ENCODE measurements at places on chromosomes 3 and 15.
A peak's percentile ranks its signal among the peaks of the same experiment; 100 is the strongest.

DNA sequence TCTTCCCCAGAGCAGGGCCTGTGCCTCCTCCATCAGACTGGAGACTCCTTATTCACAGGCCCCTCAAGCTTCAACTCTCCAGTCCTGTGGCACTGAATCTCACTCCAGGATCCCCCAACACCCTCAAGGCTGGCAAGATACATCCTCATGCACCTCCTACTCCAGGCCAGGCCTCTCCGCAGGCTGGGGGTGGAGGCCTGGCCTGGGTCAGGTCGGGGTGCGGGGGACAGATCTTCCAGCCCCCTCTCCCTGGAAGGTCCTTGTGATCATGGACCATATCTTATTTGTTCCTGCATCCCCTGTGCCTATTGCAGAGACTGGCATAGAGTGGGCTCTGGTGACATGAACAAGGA, 147.3 kb downstream of the SMAD6 start:
- DNase-seq: no peak

DNA sequence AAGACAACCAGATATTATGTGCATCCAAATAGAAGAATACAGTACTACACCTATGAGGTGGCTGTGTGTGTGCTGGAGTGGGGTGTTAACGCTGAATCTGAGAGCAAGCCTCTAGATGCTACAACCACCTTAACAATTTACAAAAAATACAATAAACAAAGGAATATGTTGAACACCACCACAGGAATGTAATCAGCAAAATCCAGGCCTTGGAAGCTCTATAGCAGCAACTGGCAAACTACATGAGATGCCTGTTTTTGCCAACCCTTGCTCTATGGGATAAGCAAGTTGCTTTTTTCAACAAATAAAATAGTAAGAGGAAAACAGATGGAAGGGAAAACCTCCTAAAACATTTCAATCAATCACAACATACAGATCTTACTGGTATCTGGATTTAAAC, 23.9 kb downstream of the SLTM start:
- DNase-seq: no peak

- DNase-seq: no peak
These were observed 46.0 kb downstream of the MINAR1 start for GRCh38 chr15:79478108-79478507.

- DNase-seq: no peak
These were observed 239.8 kb upstream of the TLE3 start for GRCh38 chr15:70337277-70338186.

- no peak for DNase-seq
These were observed 3.3 kb downstream of the PLA2G4F start for GRCh38 chr15:42152921-42153698.

DNA sequence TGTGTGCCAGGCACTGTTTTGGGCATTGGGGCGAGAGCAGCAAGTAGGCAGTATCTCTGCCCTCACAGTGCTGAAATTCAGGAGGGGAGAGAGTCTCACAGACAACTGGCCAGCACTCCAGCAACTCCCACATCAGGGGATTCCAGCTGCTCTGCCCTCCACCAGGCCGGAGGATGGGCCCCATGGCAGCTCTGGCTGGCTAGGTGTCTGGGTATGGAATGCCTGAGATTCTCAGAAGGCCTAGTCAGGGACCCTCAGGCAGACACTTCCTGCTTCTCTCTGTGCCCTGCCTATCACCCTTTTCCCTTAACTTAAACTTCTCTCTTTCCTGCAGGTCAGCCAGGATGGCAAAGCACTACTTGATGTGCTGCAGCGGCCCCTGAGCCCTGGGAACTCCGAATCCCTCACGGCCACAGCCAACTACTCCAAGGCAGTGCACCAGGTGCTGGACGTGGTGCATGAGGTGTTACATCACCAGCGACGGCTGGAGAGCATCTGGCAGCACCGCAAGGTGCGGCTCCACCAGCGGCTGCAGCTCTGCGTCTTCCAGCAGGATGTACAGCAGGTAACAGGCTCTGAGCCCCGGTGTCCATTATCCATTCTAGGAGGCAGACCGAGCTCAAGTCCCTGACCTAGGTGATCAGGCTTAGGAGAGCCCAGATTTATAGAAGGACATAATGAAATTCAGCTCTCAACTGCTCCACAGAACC, 342.2 kb upstream of the ROPN1 start:
- no peak for DNase-seq

GRCh38 chr3:155870945-155871745, 695 bp downstream of the GMPS start:
- DNase-seq: peak; percentile 14

DNA sequence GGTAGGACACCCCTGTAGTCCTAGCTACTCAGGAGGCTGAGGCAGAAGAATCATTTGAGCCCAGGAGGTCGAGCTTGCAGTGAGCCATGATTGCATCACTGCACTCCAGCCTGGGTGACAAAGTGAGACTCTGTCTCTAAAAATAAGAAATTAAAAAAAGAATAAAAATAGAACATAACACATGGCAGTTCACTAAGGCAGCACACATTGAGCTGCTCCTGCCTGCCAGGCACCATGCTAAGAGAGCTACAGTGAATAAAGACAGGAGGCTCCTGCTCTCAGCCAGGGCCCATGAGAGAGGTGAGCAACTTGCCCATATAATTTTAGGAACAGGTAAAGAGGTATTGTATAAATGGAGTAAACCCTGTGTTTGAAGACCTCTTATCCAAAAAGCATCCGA, 54.3 kb downstream of the EBLN2 start:
- DNase-seq: no peak

DNA sequence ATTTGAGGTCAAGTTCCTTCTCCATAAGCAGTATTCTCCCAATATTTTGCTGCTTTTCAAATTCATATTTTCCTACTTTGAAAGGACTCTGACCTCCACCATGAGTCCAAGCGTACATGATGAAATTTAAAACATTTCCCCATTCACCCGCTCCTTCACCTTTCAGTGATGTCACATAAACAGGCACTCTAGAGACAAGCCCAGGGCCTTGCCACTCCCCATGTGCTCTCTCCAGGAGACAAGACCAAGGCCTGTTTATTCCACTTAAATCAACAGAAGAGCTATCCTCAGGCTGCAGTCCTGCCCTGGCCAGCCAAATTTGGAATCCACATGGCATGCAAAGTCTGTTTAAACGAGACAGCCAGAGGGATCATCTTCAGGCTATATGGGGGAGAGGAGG, 161.5 kb downstream of the ARRDC4 start:
- DNase-seq: no peak

GRCh38 chr15:84638103-84638502, 16.0 kb downstream of the WDR73 start:
- DNase-seq: no peak

- DNase-seq: no peak
These were observed 13.7 kb downstream of the ANXA2 start for GRCh38 chr15:60384053-60384452.

GRCh38 chr3:62562596-62562995, 189.2 kb upstream of the FEZF2 start:
- no peak for DNase-seq

- DNase-seq: no peak
These were observed 19.3 kb upstream of the TMEM42 start for GRCh38 chr3:44842376-44842775.

DNA sequence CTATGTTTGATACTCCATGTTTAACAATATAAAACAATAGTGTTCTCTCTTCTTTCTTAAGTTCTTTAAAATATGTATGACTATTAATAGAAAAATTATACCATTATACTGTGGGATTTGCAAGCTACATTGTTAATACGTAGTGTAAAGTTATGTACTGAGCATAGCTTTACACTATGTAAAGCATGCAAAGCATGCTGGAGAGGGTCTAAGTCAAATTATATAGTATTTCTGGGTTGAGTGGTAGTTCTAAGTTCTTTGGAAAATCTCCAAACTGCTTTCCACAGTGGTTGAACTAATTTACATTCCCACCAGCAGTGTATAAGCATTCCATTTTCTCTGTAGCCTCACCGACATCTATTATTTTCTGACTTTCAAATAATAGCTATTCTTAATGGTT, 253.0 kb downstream of the RAP2B start:
- no peak for DNase-seq

DNA sequence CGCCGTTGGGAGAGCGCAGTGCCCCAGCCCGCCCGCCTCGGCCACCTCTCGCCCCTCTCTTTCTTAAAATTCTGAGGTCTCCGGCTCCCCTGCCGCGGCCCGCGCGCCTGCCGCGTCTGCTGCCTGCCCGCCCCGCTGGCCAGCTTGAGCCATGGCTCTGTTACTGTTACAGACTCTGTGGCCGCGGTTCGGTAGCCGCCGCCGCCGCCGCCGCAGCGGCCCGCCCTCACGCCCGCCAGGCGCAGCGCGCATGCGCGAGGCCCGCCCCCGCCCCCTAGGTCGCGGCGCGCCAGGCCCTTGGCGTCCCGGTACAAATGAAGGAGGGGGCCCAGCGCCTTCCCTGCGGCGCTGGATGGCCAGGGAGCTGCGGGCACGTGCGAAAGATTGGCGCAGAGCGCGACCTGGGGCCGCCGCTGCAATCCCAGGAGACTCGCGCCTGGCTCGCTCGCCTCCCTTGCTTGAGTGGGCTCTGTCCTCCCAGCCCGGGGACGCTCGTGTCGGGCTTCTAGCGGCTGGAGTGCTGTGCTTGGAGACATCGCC, at the start of gene ONECUT1:
Gene ONECUT1 (minus strand): TSS at position 168 of the 540 bp plus-strand sequence. CDS start 452 bp downstream, outside the sequence.
- DNase-seq: peak; percentile 29

GRCh38 chr15:49860101-49860500, 239.3 kb downstream of the DTWD1 start:
- DNase-seq: no peak

DNA sequence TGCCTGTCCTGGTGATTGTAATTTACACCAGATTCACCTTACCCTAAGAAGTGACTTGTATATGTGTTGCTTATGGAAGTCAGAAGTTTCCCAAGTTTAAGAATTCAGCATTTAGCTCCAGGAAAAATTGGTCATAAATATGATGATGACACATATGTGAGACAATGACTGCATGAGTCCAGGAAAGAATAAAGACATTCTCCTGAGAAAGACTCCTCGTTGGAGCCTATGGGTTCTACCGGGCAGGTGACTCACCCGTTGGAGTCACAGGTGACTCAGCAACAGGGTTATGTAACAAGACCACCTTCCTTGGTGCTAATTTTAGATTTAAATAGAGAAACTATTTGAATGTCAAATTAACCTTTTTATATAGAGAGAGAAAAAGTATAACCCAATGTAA, 662.4 kb downstream of the FHIT start:
- DNase-seq: no peak

DNA sequence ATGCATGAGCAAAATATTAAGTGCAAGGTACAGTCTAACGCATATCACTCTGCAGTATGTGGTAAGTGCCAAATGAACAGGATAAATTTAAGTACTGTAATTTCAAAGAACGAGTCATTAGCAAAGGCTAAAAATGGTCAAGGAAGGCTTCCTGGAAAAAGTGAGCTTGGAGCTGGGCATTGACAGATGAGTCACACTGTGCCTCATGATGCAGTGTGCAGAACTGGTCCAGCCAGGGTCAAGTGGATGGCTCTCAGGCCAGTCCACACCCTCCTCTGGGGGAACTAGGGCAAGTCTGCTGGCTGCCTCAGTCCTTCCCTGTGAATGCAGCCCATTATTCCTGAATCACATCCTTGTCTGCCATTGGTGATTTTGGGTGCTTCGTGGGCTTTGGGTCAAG, 76.3 kb downstream of the CACNA1D start:
- no peak for DNase-seq

GRCh38 chr15:35181538-35181937, 96.4 kb upstream of the NANOGP8 start:
- DNase-seq: no peak

- no peak for DNase-seq
These were observed 411 bp upstream of the EIF2B5 start for GRCh38 chr3:184134746-184135148.

DNA sequence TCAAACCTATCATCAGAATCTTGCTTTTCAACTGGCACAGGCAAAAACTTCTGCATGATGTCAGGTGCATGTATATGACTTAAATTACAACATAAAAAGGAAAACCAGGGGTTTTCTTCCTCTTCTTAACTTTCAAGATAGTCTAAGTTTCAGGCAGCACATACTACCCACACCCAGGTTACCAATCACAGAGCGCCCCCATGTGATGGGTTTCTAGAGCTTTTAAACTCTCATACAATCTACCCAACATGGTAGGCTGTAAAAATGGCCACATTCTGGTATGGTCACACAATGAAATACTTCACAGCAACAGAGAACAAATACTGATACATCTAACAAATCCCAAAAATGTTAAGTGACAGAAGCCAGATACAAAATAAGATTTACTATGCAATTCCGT, 7.4 kb downstream of the MESD start:
- no peak for DNase-seq

GRCh38 chr3:97264180-97264579, 449.8 kb downstream of the EPHA6 start:
- DNase-seq: no peak

- DNase-seq: no peak
These were observed 5.3 kb upstream of the CEMIP start for GRCh38 chr15:80773792-80774352.

DNA sequence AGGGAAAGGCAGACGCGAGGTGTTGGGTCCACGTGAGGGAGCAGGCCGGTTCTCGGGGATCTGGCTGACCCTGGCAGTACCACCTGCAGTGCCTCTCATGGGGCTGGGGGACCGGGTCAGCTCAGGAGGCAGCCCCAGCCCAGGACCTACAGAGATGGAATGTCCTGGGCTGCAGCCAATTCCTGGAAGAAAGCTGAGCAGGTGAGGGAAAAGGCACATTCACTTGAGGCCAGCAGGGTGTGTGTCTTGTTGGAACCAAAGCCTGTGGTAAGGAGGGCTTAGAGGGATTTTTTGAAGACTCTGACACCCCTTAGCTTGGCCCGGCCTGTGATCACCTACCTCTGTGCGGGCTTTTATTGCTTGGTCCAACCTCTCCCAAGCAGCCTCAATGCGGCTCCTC, 15.8 kb downstream of the PLA2G4B start:
- DNase-seq: no peak

DNA sequence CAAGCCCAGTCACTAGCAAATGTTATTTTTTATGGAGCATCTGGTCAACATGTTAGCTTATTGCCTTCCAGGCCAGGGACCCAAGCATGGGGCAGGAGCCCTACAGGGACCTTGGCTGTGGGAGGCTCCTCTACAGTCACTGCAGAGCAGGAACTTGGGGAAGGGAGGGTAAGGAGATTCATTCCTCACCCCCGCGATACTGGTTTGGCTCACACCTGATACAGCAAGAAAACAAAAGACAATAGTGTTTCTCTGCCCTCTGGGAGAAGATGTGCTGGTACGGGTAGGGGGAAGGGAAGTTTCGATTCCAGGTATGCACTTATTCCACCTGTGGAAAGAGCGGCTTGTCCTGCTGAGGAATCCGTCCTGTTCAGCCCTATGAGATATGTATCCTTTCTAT, 77.6 kb downstream of the SLC12A8 start:
- no peak for DNase-seq

GRCh38 chr15:64703632-64703959, 71.8 kb downstream of the RBPMS2 start:
- no peak for DNase-seq

GRCh38 chr3:7999384-7999783, 502.2 kb upstream of the LMCD1 start:
- DNase-seq: no peak

- DNase-seq: no peak
These were observed 167.7 kb downstream of the GHSR start for GRCh38 chr3:172280406-172281051.

GRCh38 chr3:197958346-197958745, 1.7 kb upstream of the LMLN start:
- DNase-seq: no peak

- no peak for DNase-seq
These were observed at the start of gene ACAN for GRCh38 chr15:88803241-88803919. Gene ACAN (plus strand): TSS chr15:88803436. CDS start chr15:88836207, 32,771 bp downstream.
